Activated CD8-positive, alpha-beta memory T cell treated with anti-CD3 and anti-CD28 coated beads, Interleukin-2, amount 50 U/mL, for 48 hours (primary cell): ENCODE measurements at places on chromosomes 11 and 22.

DNA sequence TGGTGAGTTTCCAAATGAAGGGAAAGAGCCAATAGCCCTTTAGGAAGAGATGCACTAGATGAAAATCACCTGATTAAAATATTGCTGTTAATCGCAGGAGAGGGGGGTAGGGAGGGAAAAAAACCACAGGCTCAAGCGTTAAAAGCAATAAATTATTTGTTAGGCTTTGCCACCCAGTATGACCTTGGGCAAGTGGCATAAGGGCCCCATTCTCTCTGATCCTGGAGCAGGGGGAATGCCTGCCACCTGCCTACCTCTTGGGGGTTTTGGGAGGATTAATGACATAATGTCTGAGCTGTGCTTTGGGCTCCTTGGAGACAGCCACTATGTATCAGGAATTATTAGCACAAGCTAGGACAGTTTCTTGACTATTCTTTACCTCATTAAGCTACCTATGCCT is 80.0 kb downstream of the ZNRF3 start:
- no peak for DNase-seq

DNA sequence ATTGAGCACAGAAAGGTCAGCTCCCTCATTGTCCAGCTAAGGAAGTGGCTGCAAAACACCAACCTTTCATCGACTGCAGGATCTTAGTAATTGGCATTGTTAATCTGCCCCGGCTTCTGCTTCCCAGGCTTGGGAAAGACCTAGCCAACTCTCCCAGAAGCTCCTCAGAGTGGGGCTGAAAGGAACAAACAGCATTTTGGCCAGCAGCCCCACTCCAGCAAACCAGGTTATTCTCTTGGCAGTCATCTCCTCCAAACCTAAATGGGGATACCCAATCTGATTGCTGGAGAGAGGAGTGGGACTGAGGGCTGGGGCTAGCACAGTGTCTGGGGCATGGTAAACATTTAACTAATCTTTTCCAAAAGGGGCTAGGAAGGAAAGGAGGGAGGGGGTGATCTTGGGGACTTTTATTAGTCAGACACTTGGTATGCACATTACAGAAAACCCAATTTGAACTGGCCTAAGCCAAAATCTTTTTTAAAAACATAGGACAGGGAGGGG is 294.4 kb downstream of the MN1 start:
- no peak for DNase-seq

GRCh38 chr11:14789879-14790484 is 102.0 kb downstream of the CYP2R1 start:
- no peak for DNase-seq

- DNase-seq = no peak
These were observed 5.2 kb downstream of the C1QTNF6 start for GRCh38 chr22:37182949-37183245.

- no peak for DNase-seq
These were observed 78.6 kb downstream of the RTL6 start for GRCh38 chr22:44419429-44419828.

DNA sequence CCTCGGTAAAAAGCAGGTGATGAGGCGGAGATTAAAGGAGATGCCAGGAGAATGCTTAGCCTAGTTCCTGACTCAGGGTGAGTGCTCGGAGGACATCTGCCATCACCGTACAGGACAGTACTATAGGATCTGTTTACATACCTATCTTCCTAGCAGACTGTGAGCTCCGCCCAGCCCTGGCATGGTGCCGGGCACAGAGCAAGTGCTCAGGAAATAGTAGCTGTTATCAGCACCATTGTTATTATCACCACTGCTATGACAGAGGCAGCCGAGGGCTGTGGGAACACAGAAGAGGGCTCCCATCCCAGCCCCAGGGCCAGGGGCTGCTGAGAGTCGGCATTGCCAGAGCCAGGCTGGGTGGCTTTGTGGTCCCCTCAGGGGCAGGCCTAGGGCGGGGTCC is 642 bp upstream of the SEPTIN3 start:
- DNase-seq = no peak

GRCh38 chr11:2776351-2777061 is 76.7 kb upstream of the KCNQ1OT1 start:
- DNase-seq = peak; percentile 40

- no peak for DNase-seq
These were observed 118.1 kb downstream of the NECTIN1 start for GRCh38 chr11:119610836-119611426.

DNA sequence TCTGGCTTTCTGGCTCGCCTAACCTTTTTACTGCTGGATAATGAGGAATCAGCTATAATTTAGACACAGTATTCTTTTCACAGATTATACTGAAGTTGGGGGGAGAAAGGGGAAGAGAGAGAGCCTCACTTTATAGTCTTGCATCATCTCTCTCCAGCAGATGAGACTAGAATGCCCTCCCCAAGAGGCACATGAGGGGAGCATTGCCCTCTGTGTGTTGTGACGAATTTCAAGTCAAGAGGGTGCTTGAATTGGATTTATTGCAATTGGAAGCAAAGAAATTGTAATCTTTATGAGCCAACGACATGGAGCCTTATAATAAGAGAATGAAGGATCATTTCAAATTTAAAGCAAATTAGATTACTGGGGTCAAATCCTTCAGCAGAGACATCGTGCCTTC is 17.6 kb upstream of the CADM1 start:
- no peak for DNase-seq

- no peak for DNase-seq
These were observed 5.5 kb downstream of the ZC3H12C start for GRCh38 chr11:110098645-110099044.

GRCh38 chr22:44573451-44573850 is 75.4 kb upstream of the RTL6 start:
- peak; percentile 29 for DNase-seq

GRCh38 chr11:130775306-130776060 is 140.8 kb downstream of the SNX19 start:
- no peak for DNase-seq

- DNase-seq = no peak
These were observed 125.7 kb downstream of the PARVA start for GRCh38 chr11:12503039-12503484.

- peak; percentile 76 for DNase-seq
These were observed 336 bp upstream of the LIF start for GRCh38 chr22:30246814-30247376.

- DNase-seq = peak; percentile 61
These were observed 471 bp downstream of the RNF185 start for GRCh38 chr22:31160328-31160978.

DNA sequence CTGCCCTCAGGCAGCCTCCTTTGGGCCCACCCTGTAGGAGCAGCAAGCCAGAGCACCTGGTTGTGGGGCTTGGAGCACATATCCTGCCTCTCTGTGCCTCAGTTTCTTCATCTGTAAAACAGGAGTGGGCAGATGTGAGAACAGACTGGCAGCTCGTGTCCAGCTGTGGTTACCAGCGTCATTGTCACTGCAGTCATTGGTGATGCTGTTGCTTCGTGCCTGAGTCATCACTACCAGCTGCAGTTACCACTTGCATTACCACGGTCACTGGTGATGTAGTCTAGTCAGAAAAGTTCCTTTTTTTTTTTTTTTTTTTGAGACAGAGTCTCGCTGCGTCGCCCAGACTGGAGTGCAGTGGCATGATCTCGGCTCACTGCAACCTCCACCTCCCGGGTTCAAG is 20.4 kb downstream of the RSPH14 start:
- no peak for DNase-seq

GRCh38 chr11:112977755-112978154 is 16.5 kb downstream of the NCAM1 start:
- DNase-seq = no peak

DNA sequence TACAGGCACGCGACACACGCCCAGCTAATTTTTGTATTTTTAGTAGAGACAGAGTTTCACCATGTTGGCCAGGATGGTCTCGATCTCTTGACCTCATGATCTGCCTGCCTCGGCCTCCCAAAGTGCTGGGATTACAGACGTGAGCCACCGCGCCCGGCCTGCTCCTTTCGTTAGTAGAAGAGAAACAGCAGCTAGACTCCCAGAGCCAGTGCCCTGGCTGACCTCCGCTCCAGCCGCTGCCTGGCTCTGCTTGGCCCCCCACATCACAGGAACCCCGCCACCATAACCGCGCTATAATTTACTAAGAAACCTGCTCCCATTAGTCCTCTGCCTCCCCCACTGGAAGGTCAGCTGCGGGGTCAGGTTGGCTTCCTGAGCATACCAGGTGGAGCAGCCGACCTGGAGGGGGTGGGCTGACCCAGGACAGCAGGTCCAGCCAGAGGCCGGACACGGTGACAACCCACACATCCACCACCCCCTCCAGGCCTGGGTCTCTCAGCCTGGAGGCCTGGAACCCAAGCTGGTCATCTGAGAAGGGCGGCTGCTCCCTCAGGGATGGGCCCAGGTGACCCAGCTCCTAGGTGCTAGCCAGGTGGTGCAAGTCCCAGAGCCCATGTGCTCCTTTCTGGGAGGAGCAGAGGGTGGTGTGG is 7.5 kb upstream of the POLDIP3 start:
- DNase-seq = no peak

GRCh38 chr11:13928566-13929251 is 33.8 kb upstream of the SPON1 start:
- DNase-seq = no peak

DNA sequence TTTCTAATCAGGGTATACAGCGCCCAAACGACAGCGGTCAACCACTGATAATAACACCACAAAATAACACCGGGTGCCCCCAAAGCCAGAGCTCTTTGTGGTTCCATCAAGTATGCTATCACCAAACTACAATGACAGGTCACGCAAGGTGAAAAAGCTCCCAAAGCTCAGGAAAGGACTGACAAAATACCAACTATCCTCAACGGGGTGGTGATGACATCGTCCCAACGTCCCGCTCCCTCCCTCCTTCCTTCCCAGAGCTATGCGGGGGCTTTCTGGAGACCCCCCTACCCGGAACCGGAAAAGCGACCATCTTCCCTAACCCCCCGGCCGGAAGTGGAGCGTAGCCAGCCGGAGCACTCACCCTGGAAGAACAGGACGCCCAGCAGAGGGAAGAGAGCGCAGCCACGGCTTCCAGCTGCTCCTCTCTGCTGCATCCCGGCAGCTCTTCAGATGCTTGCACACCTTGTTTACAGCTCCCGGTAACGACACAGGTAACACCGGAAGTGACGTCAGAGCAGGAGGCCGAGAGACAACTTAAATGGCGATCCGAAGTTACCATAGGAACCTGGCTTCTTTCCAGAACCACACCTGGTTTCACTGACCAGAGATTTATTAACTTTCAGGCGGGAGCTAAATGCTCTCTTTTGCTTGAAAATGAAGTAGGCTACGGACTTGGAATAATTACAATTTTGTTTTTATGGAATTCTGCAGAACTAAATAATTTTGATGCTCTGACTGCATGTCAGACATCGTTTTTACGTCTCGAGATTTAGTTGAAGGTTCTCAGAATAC is at the start of gene MPZL3:
Gene MPZL3 (minus strand): TSS at position 508 of the 795 bp plus-strand sequence. CDS start 71 bp downstream, at position 437.
- DNase-seq = peak; percentile 90

- no peak for DNase-seq
These were observed 7.0 kb downstream of the PGM2L1 start for GRCh38 chr11:74391193-74391592.
